ENCODE measurements at places on chromosomes 3 and 15.

- DNase-seq = no peak
These were observed 318.2 kb upstream of the KCNH8 start for GRCh38 chr3:18830087-18830486.

- no peak for DNase-seq
These were observed 2.4 kb downstream of the SLCO3A1 start for GRCh38 chr15:91855684-91856489.

DNA sequence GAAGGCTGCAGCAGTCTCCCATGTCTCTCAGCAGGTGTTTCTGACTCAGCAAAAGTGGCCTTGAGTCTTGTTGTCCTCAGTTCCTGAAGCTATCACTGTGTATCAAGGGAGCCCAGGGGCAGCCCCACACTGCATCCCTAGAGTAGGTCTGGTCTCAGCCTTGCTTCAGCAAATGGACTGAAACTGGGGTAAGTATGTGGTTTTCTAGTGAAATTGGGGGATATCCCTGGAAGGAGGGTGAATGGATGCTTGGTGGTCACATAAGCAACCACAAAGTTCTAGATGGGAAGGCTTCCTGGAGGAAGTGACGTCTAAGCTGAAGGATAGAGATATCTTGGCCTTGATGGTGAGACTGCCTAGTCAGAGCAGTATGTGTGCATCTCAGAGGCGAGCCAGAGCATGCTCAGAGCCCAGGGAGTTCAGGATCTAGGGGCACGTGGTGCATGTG, 38.4 kb downstream of the TMEM158 start:
- no peak for DNase-seq

GRCh38 chr15:51004103-51004551, 90.6 kb downstream of the TNFAIP8L3 start:
- DNase-seq = no peak

- DNase-seq = no peak
These were observed 215.6 kb downstream of the CADPS start for GRCh38 chr3:62659660-62660059.

DNA sequence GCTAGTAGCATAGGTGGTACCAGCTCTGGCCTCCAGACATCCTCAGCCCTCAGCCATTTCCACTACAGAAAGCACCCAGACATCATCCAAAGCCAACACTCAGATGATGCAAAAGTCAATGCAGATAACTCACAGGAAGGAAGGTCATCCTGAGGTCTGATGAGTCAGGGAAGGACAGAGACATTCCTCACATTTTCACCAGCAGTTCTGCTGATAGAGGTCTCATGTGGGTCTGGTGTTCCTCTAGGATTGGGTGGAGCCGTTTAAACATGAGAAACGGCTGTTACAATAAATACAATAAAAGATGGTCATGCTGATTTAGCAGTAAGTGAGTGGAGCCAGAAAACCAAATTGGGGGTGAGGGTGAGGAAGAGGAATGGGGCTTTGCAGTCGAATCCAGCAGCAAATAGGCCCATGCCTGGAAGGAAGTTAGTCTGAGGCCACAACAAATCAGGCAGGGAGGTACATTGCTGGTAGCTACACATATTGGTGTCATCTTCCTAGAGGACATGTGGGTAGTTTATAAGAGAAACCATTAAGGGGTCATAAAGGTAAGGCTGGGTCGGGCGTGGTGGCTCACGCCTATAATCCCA, 33.3 kb upstream of the FLNB start:
- DNase-seq = no peak
